Nephron progenitor cell (in vitro differentiated cells): ENCODE measurements at places on chromosomes 7 and 10.

DNA sequence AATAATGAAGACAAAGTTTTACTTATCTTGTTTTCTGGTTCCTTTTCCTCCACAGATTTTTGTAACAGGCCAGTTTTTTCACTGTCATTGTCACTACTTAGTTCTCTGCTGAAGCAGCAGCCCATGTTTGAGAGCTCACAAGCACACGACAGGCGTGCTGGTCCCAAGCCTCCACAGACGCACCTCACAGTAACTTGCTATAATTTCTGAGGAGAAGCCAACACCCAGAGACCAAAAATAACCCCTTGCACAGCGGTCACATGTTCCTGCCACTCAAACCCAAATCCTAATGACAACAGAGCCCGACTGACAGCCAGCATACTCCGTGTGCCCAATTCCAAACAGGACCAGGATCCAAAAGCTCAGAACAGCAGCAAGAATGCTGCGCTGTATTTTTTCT is 58.5 kb downstream of the LARP4B start:
- DNase-seq: no peak

- no peak for DNase-seq
Observed at GRCh38 chr7:6393667-6394056, 54.1 kb downstream of the DAGLB start.

- no peak for DNase-seq
Observed at GRCh38 chr7:55191161-55191925, 172.5 kb downstream of the EGFR start.

GRCh38 chr10:112229096-112229495 is 45.5 kb upstream of the GPAM start:
- DNase-seq: no peak

GRCh38 chr10:117539361-117539773 is 3.2 kb upstream of the EMX2 start:
- DNase-seq: no peak

DNA sequence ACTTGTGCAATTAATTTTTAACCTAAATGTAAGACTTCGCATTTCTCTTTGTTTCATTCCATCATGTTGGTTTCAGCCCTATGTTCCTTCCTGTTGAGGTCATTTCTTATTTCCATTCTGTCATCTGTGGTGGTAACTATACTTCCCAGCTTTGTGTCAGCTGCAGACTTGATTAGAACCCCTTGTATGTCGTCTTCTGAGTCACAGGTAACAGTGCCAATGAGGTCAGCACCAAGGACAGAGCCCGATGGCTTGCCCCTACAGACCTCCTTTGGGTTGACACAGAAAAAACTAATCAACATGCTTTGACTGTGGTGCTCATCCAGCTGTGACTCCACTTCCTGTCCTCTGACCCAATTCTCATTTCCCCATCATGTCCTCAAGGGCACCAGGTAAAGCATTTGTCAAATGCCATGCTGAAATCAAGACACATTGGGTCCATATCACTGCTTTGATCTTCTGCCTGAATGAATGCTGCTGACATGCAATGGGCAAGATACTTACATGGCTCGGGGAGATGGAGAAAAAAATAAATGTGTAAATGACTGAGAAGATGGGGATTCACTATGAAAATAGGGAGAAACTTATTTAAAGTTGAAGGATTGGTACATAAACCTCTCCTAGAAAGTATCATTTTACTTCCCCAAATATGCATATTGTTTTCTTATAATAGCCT is 25.6 kb upstream of the CRTAC1 start:
- peak; percentile 85 for DNase-seq

DNA sequence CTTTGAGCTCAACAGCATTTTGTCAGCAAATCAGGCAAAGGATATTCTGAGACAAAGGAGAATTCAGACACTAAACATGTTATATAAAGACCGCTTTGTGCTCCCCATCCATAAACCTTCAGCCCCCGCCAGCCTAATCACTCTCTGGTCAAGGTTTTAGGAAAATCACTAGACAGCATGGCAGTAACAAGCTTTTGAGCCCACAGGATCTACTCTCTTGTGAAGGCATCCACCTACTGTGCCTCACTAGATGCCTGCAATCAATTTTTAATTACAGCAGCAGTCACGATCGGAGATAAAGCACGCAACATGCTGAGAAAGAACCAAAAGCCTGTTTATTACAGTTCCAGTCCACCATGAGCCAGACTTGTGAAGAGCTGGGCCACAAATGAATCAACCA is 19.1 kb downstream of the PDE1C start:
- DNase-seq: no peak

GRCh38 chr7:152107945-152108344 is 82.5 kb downstream of the GALNT11 start:
- DNase-seq: no peak

DNA sequence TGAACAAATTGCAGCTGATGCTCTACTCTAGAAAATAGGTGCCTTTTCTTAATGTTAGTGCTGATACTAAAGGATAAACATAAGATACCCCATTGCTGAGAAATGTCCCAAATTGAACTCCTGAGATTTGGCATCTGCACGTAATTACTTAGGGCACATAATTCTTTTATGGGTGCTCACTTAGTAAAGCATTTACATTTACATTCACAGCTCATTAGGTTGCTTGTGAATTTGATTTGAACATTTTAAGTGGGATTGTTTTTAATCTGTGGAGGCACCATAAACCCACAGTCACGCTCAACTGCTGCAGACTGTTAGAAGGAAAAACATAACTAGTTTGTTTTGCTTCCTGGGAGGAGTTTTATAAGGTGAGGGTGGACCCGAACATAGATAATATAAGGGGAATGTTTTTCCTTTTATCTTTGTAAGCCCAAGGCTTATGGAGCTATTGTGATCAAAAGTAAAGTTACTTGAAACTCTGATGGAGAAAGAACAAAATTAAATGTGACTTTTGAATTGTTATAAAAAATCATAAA is 560.8 kb downstream of the REEP3 start:
- DNase-seq: no peak

DNA sequence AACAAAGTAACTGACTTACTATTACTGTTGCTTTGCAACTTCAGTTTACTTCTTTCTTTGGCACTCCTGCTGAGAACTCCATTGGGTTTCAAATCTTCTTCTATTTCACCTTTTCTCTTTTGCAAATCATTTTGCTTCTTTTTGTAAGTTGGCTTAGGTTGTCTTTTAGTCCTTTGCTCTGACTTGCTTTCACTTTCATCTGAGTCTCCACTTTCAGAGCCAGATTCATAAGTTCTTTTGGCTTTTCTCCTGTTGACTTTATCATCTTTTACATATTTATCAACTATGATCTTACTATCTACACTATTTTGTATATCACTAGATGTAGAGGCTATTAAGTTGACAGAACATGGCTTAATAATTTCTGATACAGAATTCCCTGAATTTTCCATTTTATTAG is 73.4 kb downstream of the NRBF2 start:
- no peak for DNase-seq
